Aorta (tissue), 5 donors: ENCODE measurements at places on chromosomes 3 and 15. TPM values are rescaled to one million over a fixed set of nuclear protein-coding genes. Genes with fewer than 3 reads are reported as not detected.

GRCh38 chr15:82907350-82907749 is 45.2 kb downstream of the HOMER2 start:
- DNase-seq, result no peak

GRCh38 chr3:27483117-27484014 is 818 bp downstream of the SLC4A7 start:
- DNase-seq, result peak; percentile 71

DNA sequence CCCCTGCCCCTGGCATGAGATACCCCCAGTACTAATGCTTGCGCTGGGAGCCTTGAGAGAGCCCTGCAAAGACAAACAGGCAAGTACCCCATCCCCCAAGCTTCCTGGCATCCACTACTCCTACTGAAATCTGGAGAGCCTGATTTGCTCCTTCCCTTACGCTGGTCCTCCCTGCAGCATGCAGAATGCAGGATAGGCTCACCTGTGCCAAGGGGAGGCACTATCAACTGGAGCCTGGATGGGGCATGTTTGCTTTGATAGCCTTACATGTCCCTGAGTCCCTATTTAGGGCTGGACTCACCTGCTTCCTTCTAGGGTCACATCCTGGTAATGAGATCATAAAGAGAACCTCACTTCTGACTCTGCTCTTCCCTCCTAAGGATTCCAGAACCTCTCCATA is 42.9 kb downstream of the RAB11A start:
- DNase-seq, result no peak

GRCh38 chr3:136787349-136787748 is 31.6 kb upstream of the SLC35G2 start:
- DNase-seq, result peak; percentile 49

- DNase-seq, result no peak
Measured at GRCh38 chr3:113167825-113168801, 43.2 kb upstream of the BOC start.

GRCh38 chr3:141064255-141064926 is 13.2 kb downstream of the SPSB4 start:
- no peak for DNase-seq

- no peak for DNase-seq
Measured at GRCh38 chr3:152122851-152123250, 145.9 kb upstream of the MBNL1 start.

GRCh38 chr3:14761121-14761672 is 57.6 kb upstream of the FGD5 start:
- no peak for DNase-seq

GRCh38 chr3:187022403-187023029 is 92.2 kb downstream of the ST6GAL1 start:
- DNase-seq, result no peak

Gene CCR9
- not detected for total RNA-seq

Gene ADAMTS9
- total RNA-seq, result 161 TPM

Gene TRPM7
- 57.1 TPM for total RNA-seq

Gene ROBO2
- 1.0 TPM for total RNA-seq

Gene GOLGA8R
- 16.0 TPM for total RNA-seq

Gene CPB1
- 7.3 TPM for total RNA-seq

Gene VPS8
- 57.9 TPM for total RNA-seq

Gene NLGN1
- 15.5 TPM for total RNA-seq
